ENCODE measurements at places on chromosomes 6 and 20. TPM values are rescaled to one million over a fixed set of nuclear protein-coding genes. Genes with fewer than 3 reads are reported as not detected.
A peak's percentile ranks its signal among the peaks of the same experiment; 100 is the strongest.

- DNase-seq, result peak; percentile 65
Measured at GRCh38 chr20:32945710-32946221, 58.5 kb downstream of the SUN5 start.

DNA sequence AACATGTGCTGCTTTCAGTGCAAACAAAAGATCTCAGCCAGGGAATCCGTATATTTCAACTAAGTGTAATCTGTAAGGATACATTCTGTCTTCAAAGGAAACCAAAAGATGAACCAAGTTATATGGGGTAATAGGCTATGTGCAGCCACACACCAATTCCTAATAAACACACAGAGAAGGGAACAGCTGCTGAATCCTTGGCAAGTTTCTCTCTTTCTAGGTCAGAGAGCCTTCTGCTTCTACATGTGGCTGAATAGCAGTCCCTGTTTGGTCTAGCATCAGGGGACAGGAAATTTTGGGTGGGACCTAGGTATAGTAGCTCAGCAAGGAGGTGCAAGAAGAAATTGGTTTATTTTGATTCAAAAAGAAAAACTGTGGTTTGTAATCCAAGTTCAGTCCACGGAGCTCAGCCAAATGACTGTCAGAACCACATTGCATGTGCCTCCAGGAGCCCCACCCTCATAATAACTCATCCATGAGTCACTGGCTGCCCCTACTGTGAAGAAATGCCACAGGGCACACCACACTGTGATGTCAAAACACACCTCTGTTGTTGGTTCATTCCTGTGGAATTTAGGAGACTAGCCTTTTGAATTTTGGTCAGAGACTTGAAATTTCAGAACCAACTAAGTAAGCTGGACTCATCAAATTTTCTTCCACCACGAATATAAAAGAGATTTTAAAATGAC, 21.1 kb downstream of the SPTLC3 start:
- DNase-seq, result no peak

DNA sequence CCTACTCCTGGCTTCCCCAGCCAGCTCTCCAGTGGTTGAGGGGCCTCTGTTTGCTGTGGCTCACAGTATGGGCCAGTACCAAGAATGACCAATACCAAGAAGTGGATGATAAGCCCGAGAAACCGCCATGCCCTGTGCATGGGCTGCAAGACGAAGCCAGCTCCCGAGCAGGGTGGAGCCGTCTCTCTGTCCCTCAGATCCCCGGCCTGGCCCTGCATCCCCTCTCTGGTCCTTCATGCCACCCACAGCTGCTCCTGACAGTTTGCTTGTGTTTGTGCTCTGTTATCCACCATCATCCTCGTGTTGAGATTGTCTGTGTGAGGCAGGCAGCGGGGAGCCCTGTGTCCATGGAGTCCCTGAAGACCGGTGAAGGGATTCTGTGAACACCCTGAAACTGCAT, 36.1 kb downstream of the GABRR2 start:
- no peak for DNase-seq

DNA sequence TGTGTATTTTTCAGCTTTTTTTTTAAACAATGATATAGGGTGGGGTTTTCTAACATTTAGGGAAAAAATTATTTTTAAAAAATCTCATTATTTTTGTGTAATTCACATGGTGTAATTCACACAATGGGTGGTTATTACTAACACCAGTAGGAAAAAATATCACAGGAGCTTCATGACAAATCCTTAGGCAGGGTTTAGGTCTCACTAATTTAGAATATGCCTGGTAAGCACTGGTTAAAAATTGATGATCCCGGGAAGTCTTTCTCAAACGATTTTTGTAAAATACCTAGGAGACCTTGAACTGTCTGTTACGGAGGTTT, 29.5 kb upstream of the ZNF217 start:
- no peak for DNase-seq

GRCh38 chr6:53546281-53546680, 1.4 kb upstream of the GCLC start:
- DNase-seq, result no peak

DNA sequence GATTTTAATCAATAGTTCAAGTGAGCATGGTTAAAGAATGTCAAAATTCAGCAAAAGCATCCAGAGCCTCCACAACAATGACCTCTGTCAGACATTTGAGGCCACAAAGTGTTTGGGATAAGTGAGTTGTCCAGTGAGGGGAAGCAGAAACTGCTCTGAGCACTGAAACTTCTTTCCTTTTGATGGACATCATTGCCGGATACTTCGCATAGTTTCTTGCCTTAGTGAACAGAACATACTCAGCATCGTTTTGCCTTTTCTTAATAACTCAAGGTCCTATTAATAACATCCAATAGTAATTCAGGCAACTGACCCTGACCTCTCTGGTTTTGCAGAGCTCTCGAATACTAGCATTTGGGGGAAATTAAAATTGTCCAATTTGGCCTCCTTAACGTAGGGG, 78.6 kb downstream of the EDN3 start:
- no peak for DNase-seq

DNA sequence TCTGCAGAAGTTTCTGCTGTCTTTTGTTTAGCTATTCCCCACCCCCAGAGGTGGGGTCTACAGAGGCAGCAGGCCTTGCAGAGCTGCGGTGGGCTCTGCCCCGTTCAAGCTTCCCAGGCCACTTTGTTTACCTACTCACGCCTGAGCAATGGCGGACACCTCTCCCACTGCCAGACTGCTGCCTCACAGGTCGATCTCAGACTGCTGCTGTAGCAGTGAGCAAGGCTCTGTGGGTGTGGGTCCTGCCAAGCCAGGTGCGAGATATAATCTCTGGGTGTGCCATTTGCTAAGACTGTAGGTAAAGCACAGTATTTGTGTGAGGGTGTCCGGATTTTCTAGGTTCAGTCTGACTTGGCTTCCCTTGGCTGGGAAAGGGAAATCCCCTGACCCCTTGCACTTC, 23.6 kb upstream of the ZNF337 start:
- no peak for DNase-seq

DNA sequence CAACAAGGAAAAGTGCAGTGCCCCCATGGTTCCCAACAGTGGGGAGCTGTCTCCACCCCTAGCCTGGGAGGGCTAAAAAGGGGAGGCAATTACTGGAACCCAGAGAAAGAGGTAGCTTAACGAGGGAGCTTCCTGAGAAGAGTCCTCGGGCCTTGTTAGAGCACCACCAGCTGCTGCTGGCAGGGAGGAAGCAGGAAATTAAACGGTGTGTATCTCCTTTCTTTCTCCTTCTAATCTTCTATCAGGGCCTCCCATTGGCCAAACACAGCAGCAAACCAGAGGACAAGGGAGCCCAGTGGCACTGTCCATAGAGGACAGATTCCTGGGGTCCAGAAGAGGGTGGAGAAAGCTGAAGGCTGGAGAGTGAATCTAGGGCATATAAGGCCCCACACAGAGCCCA, 7.6 kb upstream of the BTN2A2 start:
- DNase-seq, result no peak

DNA sequence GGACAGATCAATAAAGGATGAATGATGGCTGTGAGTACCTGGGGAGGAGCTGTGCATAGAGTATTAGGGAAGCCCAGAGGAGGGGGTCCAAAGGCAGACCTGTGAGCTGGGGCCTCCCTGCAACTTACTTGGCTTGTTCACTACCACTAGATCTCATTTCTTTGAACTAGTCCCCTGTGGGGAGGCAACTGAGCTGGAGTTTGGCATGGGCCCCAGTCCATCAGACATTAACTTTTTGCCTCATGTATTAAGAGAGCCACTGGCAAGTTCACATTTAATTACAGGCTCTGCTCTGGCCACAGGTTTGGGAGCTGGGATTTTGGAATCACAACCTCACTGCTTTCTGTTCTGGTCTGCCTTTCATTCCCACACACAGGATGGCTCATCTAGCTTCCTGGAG, 254.1 kb downstream of the PRL start:
- DNase-seq, result no peak

GRCh38 chr20:43442282-43442880, 15.3 kb upstream of the SRSF6 start:
- peak; percentile 39 for DNase-seq

DNA sequence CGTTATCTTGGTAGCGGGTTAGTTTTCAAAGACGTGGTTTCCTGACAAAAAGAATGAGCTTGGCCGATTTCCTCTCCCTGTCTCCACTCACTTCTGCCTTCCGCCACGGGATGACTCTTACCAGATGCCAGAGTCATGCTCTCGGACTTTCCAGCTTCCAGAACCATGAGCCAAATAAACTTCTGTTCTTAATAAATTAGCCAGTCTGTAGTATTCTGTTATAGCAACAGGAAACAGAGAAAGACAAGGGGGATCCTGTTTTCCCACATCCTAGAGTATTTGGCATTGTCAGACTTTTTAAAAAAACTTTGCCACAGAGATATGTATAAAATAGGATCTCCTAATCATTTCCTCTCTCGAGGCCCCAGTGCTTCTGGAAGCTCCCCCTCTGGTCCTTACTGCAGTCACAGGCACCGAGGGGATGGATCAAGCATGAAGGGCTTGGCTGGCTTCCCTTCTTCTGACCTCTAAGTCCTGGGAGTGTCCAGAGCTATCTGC, 84.9 kb upstream of the NAA20 start:
- no peak for DNase-seq

- DNase-seq, result no peak
Measured at GRCh38 chr6:56005426-56005825, 130.0 kb upstream of the BMP5 start.

- no peak for DNase-seq
Measured at GRCh38 chr6:156474507-156475120, 302.6 kb upstream of the ARID1B start.

- DNase-seq, result no peak
Measured at GRCh38 chr6:158647501-158647900, 2.4 kb upstream of the SYTL3 start.

- no peak for DNase-seq
Measured at GRCh38 chr6:16711546-16712254, 49.6 kb downstream of the ATXN1 start.

DNA sequence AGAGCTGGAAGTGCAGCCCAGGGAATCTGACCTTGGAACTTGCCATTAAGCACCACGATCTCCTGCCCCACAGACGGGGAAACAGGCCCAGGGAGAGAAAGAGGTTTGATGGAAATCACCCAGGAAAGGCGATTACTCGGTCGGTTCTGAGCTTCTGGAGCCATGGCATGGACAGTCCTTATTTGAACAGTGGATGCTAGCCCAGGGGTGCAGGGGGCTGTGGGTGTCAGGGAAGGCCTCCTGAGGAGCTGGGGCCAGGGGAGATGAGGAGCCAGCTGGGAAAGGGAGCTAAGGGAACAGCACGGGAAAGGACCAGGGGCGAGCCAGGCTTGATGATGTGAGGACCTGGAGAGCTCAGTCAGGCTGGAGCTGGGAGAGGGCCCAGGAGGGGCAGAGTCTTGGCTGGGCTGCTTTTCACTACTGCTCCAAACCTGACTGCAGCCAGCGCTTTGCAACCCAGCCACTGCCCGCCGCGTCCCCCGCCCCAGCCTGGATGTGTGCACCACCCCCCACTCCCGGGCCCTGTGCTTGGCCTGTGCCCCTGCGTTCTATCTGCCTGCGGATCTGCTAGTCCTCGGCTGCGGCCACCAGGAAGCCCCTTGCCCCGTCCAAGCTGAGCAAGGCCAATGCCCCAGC, 17.8 kb downstream of the SUN5 start:
- peak; percentile 54 for DNase-seq

DNA sequence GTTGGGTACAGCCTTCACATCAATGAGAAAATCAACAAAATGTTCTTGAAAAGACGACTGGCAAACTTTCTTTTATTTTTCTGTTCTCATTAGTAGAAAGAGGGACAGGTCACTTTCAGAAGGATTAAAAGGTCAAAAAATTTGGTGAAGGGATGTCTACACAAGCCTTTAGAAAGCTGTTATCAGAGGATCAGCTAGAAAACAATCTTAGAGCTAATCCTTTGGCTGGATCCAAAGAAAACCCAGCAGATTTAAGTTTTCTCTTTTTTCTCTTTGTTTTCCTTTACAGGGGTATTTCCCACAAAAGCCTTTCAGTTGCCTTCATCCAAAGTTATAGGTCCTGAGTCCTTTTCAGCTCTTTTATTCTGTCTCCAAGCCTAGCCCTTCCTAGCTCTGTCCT, 57.3 kb upstream of the EDN1 start:
- no peak for DNase-seq

GRCh38 chr6:1423578-1423977, 34.2 kb downstream of the FOXF2 start:
- no peak for DNase-seq

- DNase-seq, result no peak
Measured at GRCh38 chr6:132003516-132004178, 52.5 kb upstream of the CCN2 start.

DNA sequence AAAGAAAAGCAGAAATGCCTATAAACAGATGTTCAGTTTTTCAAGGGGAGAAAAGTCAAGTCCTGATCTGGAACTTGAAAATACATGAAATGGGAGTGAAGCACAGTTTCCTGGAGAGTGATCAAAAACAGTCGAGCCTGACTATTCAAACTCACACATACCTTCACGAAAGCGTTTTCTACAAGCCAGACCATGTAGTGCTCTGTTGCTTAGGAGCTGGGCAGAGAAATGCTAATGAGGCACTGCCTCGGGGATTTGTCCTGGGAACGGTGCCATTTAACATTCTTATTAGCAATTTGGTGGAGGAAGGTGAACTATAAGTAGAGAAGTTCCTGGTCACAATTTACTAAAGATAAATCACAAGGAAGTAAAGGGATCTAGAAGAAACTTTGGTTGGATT, 5.9 kb downstream of the NHSL1 start:
- DNase-seq, result peak; percentile 28

- DNase-seq, result no peak
Measured at GRCh38 chr6:38570750-38571149, 69.0 kb downstream of the BTBD9 start.

GRCh38 chr6:12103158-12103557, 91.0 kb downstream of the HIVEP1 start:
- DNase-seq, result no peak

RWDD1 gene
- total RNA-seq, result 31.4 TPM

CALHM6 gene
- 2.1 TPM for total RNA-seq

ID4 gene
- total RNA-seq, result 3.5 TPM

ZC2HC1B gene
- total RNA-seq, result not detected

BEND3 gene
- 24.9 TPM for total RNA-seq

PDSS2 gene
- 12.5 TPM for total RNA-seq

RAD21L1 gene
- total RNA-seq, result not detected

STX7 gene
- 22.1 TPM for total RNA-seq

CFAP206 gene
- 0.14 TPM for total RNA-seq

MLIP gene
- not detected for total RNA-seq

Measured in H7 (cell line).